Stimulated activated CD8-positive, alpha-beta memory T cell treated with anti-CD3 and anti-CD28 coated beads, Interleukin-12 subunit alpha, Interleukin-12 subunit beta, amount 100 ng/mL, for 1 hour (primary cell): ENCODE measurements at places on chromosomes 13 and 19.

- DNase-seq: no peak
Observed at GRCh38 chr13:67538906-67539305, 308.8 kb upstream of the PCDH9 start.

DNA sequence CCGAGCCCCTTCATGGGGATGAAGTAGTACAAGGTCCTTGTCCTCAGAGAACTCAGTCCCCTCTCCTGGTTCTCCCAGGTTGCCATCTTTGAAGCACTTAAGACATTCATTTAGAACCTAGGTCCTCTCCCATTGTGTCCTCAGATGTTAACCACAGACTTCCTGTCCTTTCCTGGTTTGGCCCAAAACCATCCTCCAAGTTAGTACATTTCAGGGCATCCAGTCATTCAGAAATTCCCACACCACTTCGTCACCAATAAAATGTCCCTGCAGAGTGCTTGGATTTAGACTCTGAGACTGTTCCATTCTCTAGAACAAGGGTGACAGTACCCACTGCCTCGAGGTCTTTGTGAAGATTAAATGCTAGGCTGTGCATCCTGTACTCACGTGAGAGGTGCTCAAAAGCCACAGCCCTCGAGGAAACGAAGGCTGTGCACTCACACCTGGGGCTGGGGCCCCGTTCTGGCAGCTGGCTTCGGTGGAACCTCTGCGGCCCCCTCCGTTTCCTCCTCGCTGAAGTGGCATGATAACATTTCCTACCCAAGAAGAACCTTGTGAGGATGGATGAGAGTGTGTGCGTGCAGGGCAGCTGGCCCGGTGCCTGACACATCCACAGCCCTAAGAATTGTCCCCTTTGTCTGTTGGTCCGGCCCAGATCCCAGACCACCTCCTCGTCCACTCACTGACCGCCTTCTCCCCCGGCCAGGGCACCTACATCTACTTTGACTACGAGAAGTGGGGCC, 4.7 kb downstream of the LENG1 start:
- DNase-seq: no peak

- DNase-seq: no peak
Observed at GRCh38 chr19:39966617-39967016, 4.3 kb upstream of the PSMC4 start.

DNA sequence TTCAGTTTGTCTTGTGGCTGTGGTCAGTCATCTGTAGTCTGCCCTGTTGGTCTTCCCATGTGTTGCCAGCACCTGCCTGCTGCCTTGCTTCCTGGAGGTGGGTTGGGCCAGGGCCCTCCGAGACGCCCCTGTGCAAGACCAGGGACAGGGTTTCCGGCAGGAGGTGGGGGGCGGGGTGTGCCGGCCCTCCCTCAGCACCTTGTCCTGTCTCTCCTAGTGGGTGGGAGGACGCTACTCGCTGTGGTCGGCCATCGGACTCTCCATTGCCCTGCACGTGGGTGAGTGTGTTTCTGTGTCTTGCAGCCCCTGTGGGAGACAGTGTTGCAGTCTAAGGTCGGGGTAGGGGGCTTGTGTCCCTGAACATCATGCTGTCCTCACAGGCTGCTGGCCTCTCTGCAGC, 11.2 kb upstream of the PDCD2L start:
- no peak for DNase-seq
